ENCODE measurements at places on chromosomes 4 and X. TPM values are rescaled to one million over a fixed set of nuclear protein-coding genes. Genes with fewer than 3 reads are reported as not detected.

The TIGD4 gene
- 2.0 TPM for total RNA-seq

- no peak for DNase-seq
Observed at GRCh38 chrX:55524487-55524886, 34.8 kb upstream of the USP51 start.

The TSPAN7 gene
- 15.7 TPM for total RNA-seq

The EMD gene
- 72.7 TPM for total RNA-seq

The NUDT11 gene
- total RNA-seq = 24.3 TPM

DNA sequence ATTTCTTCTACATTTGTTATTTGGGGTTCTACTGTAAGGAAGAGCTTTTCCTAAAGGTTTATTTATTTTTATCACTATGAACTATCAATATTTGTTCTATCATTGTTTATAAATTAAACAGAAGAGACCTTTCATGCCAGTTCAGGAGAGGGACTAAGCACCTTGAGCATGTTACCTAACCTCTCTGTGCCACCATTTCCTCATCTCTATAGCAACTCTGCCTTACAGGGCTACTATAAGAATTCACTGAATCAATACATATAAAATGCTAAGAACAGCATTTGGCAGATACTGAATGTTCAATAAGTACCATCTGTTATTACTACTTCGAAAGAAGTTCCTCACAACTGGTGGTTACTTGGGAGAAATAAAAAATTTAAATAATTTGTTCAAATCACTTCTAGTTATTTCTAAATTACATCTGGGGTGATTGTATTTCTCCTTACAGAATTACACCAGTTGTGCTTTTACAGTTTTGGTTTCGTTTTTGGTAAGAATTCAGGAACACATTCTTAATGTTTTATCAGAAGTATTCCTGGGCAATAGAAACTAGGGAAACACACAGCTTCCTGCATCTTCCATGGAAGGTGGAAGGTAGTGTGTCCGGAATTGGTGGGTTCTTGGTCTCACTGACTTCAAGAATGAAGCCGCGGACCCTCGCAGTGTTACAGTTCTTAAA is 32.9 kb downstream of the EREG start:
- DNase-seq = no peak

- DNase-seq = no peak
Observed at GRCh38 chr4:7186516-7187167, 5.7 kb upstream of the SORCS2 start.

The WDR17 gene
- 4.4 TPM for total RNA-seq

Measured in WTC11 (cell line).